ENCODE measurements at places on chromosomes 4 and X.

- DNase-seq: no peak
Observed at GRCh38 chr4:104938624-104939023, 208.1 kb upstream of the TET2 start.

DNA sequence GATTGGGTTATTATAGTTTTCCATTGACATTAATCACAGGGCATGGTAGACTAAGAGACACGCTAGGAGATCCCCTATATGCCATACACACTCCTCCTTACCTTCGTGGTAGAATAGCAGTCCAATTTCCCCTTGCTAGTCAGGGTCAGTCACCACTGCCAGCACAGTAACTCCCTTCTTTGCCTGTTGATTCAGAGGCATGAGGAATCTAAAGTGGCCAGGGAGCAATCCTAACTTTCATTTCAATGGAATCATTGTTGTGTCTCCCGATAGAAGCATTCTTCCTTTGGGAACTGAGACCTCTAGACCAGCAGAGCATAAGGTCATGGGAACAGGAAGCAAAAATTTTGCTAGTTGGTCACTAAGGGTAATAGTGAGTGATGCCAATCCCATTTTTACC is 51.1 kb downstream of the COL25A1 start:
- DNase-seq: no peak

DNA sequence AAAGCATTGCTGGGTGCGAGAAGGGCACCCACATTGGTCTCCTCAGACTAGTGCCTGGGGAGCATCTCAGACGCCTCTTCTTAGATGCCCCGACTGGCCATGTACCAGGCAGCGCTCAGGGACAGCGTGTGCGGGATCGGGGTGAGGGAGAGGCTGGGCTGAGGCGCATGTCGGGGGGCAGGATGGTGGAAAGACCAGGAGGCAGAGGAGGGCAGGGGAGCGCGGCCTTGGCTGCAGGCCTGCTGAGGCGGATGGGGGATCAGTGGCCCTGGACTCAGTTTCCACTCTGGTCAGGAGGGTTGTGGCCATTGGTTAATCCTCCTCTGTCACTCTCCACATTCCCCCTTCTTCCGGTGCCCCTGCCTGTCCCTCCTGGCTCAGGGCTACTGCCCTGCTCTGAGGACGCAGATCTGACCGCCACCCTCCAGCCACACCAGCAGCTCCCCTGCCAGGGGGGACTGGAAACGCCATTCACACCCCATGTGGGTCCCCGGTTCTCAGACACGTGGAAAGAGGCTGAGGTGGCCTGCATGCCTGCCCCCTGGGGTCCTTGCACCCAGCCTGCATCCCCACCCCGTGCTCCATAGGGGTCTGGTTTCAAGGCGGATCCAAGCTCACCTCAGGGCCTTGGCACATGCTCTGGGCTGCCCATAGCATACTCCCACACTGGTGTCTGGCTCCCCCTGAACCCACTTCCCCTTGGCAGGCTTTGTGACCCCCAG is 105.9 kb downstream of the CPZ start:
- DNase-seq: no peak

GRCh38 chr4:185272245-185272644 is 62.8 kb downstream of the SNX25 start:
- no peak for DNase-seq

GRCh38 chr4:109434007-109434971 is 674 bp downstream of the SEC24B start:
- peak; percentile 52 for DNase-seq

DNA sequence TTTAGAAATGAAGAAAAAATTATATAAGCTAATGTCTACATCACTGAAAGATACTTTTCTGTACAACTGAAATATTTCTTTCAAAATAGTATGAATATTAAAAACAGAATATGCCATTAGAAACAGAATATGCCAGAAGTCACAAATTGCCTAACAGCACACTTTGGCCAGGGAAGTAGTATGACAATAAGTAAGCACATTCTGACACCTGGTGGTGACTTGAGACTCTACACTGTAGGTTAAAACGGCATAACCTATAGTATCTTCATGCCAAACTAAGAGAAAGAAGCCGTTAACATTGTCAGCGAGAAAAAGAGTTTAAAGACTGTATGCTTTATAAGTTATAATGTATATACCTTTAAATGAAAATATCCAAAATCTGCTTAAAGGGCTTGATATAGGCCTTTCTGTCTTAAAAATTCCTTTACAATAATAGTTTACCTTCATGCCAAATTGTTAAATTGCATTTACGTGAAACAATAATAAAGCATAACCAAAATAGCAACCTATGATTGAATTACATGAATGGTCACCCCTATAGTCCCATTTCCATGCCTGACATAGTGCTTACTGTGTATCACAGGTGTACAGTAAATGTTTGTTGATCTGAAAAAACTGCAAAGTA is 32.8 kb downstream of the FAM13A start:
- DNase-seq: peak; percentile 79

DNA sequence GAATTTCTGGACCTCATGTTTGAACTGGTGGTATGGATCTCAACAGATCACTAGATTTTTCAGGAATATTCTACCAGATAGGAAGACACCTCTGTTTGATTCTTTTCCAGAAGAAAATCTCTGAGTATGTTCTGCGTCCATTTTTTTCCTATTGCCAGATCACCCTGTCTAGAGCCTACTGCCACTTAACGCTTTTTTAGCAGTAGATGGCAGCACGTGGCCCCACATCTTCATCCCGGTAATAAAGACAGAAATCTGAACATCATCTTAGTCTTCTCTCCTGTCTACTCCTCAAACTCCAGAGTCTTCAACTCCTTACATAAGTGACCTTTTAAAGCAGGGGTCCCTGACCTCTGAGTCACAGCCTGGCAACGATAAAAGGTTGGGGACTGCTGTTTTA is 184.7 kb downstream of the TMA16 start:
- peak; percentile 10 for DNase-seq

DNA sequence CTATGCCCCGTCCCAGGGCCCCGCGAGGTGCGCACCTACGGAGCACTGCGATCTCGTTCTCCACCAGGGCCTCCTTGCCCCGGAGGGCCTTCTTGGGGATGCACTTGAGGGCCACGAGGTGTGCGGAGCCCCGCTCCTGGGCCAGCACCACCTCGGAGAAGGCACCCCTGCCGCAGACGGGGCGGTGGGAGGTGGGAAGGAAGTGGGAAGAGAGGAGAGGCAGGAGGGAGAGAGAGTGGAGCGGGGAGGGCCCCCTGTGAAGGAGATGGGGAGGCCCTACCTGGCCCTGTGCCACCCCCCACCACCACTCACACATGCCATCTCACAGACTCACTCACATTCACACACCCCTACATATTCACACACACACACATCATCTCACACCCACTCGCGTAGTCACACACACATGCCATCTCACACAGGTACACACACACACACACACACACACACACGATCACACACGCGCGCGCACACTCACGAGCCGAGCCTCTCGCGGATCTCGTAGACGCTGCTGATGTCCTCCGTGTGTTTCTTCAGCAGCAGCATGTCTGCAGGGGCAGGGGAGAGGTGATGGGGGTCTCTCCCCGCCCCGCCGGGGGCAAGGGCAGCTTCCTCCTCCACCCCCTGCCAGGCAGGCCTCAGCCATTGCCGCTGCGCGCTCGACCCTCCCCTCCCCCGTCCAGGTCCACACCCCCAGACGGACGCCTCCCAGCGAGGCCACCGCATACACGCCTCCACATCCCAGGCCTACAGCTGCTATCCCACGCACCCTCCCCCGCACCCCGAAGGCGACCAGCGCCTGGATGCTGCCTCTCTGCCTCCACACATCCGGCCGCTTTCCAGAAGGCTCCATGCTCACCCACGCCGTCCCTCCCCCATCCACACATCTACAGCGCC is 834 bp downstream of the PNCK start:
- no peak for DNase-seq

DNA sequence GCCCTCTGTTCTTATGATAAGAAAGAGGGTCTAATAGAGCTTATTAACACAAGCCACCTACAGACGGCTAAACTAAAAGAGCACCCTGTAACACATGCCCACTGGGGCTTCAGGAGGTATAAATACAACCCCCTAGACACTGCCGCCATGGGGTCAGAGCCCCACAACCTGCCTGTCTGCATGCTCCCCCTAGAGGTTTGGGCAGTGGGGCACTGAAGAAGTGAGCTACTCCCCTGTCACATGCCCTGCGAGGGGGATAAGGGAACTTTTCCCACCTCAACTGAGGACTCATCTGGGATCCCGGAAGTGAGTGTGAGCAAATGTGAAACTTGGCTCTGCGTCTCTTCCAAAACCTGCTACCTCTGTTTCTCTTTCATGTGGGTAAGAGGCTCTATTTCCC is 334.5 kb downstream of the ADAM29 start:
- DNase-seq: peak; percentile 21

GRCh38 chr4:187424636-187425035 is 570.9 kb upstream of the ZFP42 start:
- no peak for DNase-seq
